ENCODE measurements at places on chromosomes 7 and 10.
A peak's percentile ranks its signal among the peaks of the same experiment; 100 is the strongest.

- DNase-seq = no peak
Measured at GRCh38 chr10:35607475-35608327, 2.6 kb downstream of the GJD4 start.

- no peak for DNase-seq
Measured at GRCh38 chr7:2870471-2870931, 26.4 kb upstream of the GNA12 start.

GRCh38 chr10:104002911-104003310, 36.0 kb downstream of the SLK start:
- DNase-seq = no peak

- DNase-seq = no peak
Measured at GRCh38 chr7:106463851-106464611, 179.2 kb upstream of the NAMPT start.

DNA sequence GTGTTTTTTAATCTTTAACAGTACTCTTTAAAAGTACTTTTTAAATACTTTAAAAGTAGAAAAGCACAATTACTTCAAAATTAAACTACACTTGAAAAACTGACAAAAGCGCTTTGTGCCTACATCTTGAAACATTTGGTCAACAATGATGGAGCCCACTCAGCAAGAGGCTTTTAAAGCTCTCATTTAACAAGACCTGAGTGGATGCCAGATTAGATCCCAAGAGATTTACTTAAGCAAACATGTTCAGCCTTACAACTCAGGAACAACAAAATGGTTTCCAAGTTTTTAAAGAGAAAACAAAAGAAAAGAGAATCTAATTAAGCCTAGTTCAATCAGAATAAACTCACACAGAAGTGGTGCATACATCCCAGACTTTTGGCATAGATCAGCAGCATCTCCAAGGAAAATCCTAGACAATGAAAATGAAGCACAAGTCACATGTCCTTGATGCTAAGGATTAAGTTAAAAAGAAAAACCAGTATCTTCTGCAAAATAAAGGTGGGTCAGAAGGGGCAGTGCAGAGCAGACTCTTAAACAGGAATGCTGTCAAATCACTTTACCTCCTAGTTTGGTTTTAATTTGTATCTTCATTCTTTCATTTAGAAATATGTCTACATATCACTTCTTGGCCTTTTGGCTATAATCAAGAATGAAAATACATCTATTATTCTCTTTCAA, 26.2 kb downstream of the HIBADH start:
- no peak for DNase-seq

DNA sequence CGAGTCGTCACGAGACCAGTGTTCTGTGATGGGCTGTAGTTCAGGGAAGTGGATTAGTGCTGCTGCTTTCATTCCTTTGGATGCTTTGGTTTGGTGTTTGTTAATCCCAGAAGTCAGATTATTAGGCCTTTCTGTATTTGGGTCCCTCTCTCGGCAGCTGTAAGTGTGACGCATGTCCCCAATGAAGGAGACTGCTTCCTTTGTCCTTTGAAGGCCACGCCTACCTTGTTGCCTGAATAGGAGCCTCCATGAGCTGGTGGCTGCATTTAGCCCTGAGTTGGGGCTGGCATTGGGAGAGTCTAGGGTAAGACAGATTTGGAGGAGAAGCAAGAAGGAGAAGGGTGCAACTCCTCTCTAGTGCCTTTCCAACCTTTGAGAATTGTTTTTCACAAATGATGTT, 34.5 kb downstream of the DOCK1 start:
- no peak for DNase-seq

GRCh38 chr10:126185676-126186447, 202.4 kb downstream of the ADAM12 start:
- DNase-seq = no peak

GRCh38 chr10:78763651-78764395, 304.9 kb upstream of the ZMIZ1 start:
- no peak for DNase-seq

- no peak for DNase-seq
Measured at GRCh38 chr10:97267671-97268070, 24.8 kb downstream of the ARHGAP19 start.

DNA sequence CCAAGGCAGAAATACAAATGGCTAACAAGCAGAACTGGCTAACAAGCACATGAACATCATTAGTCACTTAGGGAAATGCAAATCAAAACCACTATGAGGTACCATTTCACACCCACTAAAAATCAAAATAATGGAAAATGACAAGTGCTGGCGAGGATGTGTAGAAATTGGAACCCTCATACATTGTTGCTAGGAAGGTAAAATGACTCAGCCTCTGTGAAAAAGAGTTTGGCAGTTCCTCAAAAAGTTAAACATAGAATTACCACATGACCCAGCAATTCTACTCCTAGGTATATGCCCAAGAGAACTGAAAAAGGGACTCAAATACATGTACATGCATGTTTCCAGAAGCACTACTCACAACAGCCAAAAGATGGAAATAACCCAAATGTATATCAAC, 52.8 kb upstream of the ANAPC16 start:
- no peak for DNase-seq

- no peak for DNase-seq
Measured at GRCh38 chr7:116673457-116673865, 1.5 kb downstream of the MET start.

GRCh38 chr7:142568435-142569097, 180.7 kb upstream of the PRSS1 start:
- no peak for DNase-seq

GRCh38 chr10:80158598-80159127, 26.1 kb downstream of the PLAC9 start:
- no peak for DNase-seq

GRCh38 chr10:95246582-95247051, 44.2 kb downstream of the PDLIM1 start:
- DNase-seq = peak; percentile 35

GRCh38 chr7:101575721-101576120, 53.4 kb downstream of the MYL10 start:
- no peak for DNase-seq

- DNase-seq = no peak
Measured at GRCh38 chr10:109928475-109928891, 5.2 kb upstream of the XPNPEP1 start.

DNA sequence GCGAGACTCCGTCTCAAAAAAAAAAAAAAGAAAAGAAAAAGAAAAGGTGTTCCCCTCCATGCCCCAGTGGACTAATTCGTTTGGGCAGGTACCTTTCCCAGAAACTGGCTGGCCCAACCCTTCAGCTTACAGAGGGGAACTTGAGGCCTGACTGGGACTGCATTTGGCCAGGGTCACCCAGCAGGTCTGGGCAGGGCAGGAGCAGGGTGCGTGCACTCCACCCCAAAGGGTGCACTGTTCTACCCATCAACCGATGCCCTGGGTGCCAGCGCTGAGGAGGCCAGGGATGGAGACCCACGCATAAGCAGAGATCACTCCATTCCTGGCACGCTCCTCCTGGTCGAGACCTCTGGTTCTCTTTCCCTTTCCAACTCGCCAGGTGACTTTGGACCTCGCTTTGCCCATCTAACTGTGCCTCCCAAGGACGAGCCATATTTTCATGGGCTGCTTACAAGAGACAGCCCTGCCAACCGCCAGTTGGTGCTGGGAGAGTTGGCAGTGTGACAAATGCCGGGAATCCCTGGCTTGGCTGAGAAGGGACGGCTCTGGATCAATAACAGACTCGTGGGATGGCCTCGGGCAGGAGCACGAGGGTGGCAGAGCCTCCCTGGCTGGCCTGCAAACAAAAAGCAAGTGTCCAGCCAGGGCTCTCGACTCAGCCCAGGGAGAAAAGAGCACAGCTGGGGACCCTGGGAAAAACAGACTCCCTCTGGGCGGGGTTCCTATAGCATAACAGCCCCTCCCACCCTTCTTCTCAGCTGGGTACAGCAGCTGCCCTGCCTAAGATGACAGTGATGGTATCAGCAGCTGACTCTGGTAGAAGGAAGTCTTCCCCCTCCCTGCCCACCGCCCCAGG, 7.9 kb downstream of the HSPB1 start:
- no peak for DNase-seq

Measured in stimulated activated CD8-positive, alpha-beta memory T cell treated with anti-CD3 and anti-CD28 coated beads, Interleukin-12 subunit alpha, Interleukin-12 subunit beta, amount 100 ng/mL, for 1 hour (primary cell).